COR-L47 (cell line): ENCODE measurements at places on chromosomes 6 and 20.

- no peak for DNase-seq
These were observed 231.3 kb upstream of the MAP3K7 start for GRCh38 chr6:90818163-90818562.

DNA sequence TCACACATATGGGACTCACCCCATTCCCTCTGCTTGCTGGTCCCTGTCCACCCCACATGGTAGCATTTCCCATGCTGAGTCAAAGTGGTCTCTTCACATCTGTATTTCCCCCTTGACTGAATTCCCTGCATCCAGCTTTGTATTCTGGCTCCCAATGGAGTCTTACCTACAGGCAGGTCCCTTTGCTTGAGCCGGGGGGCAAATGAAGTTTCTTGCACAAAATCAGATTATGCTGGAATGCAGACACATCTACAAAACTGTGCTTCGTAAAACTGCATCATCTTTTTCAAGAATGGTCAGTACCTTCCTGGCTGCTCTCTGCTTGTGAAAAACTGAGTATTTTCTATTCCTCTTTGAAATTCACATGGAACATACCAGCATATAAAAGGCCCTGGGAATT lies 32.1 kb upstream of the BCAS1 start:
- no peak for DNase-seq

- DNase-seq: no peak
These were observed 10.4 kb upstream of the ZNFX1 start for GRCh38 chr20:49288250-49288751.

GRCh38 chr20:48212806-48213509 lies 427.7 kb upstream of the SULF2 start:
- no peak for DNase-seq

DNA sequence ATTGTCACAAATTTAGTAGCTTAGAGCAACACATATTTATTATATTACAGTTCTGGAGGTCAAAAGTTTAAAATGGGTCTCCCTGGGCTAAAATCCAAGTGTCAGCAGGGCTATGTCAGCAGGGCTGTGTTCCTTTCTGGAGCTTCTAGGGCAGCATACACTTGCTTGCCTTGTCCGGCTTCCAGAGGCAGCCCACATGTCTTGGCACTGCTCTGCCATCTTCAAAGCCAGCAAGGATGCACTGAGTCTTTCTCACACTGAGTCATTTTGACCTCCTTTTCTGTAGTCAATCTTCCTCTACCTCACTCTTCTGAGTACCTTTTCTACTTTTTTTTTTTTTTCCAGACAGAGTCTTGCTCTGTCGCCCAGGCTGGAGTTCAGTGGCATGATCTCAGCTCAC lies 39.0 kb downstream of the ADGRF4 start:
- no peak for DNase-seq

GRCh38 chr6:104506429-104506828 lies 353.3 kb downstream of the HACE1 start:
- no peak for DNase-seq

GRCh38 chr6:152353440-152353839 lies 283.7 kb downstream of the SYNE1 start:
- no peak for DNase-seq

DNA sequence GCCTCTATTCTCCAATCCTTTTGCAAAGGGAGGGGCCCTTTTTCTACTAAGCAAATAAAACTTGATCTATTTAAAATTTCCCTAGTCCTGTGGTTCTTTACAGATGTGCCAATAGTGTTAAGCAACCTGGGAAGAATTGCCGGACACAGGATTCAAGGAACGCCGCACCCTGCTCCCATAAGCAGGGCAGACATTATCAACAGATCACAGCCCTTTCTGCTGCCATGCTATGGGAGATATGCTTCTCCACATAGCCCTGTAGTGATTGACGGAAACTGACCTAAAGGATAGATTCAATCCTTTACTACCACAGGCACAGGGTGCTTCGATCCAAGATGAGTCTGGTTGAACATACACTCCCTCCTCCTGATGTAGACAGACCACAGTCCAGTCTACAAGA lies 118.4 kb upstream of the TRAF3IP2 start:
- DNase-seq: no peak

DNA sequence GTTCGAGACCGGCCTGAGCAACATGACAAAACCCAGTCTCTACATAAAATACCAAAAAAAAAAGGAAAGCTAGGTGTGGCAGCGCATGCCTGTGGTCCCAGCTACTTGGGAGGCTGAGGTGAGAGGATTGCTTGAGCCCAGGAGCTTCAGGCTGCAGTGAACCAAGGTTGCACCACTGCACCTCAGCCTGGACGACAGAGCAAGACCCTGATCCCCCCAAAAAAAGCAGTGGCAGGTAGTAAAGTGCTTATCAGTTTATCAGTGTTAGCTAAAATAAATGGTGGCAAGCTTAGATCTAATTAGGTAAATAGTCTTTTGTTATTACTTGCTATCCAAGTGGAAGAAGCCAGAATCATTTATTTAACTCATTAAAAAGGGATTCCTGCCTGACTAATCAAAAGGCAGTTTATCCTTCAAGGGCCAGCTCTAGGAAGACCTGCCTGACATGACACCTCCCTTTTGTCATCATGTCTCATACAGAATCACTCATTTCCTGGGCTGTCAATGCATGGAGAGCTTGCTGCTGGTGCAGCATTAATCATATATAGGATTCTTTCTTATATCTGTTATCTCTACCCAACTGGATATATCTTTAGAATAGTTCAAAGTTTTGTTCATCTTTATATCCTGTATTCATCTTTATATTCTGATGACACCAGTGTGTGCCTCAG lies 9.6 kb downstream of the DSTN start:
- no peak for DNase-seq

GRCh38 chr6:43962458-43962857 lies 164.8 kb downstream of the MRPL14 start:
- DNase-seq: no peak

DNA sequence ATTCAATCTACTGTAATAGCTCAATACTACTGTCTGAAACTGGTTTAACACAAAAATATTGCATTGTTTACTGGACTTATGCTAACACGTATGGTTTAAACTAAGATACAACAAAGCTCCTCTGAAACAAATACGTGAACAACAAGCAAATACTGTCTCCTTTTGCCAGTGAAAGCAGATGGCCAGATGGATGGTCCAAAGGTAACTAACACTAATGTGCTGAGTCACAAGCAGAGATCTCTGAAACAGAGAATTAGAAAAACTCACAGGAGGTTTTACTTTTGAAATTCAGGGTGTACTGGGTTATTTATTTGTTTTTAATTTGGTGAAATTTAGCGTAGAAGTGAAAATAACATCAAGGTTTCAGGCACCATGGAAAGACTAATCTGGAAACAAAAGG lies 124.3 kb upstream of the SOX4 start:
- DNase-seq: no peak

GRCh38 chr6:14875481-14876063 lies 370.3 kb upstream of the JARID2 start:
- DNase-seq: no peak
